ENCODE measurements at places on chromosomes 6 and 20.

DNA sequence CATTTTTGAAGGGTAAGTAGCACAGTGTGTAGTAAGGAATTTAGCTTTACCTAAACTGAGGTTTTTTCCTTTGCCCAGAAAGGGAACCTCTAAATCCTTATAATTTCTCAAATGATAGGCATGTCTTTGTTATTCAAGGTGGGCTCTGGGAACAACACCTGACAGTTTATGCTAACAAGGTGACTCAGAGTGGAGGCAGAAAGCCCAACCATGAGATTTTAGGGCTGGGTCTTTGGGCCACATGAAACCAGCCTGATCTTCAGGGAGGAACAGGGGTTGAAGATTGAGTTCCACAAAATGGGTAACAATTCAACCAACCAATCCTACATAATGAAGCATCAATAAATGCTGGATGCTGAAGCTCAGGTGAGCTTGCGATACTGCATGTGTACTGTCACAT is 46.6 kb downstream of the PRSS35 start:
- DNase-seq, result no peak

GRCh38 chr20:25984933-25985332 is 288.3 kb upstream of the ZNF337 start:
- no peak for DNase-seq

GRCh38 chr6:36267731-36268477 is 2.0 kb upstream of the PNPLA1 start:
- no peak for DNase-seq

DNA sequence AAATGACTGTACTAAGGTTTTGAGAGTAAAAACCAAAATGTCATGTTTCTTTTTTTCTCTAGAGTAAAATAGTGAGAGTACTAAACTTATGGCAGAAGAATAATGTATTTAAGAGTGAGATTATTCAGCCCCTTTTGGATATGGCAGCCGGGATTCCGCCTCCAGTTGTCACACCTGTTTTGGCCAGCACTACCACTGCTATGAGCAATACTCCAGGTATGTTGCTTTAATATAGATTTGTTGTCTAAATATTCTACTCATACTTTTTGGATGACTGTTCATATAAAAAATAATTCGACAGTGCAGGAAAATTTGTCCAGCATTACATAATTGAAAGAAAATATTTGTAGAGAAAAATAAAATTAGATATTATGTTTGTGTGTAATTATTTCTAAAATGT is 59.5 kb downstream of the SCAF8 start:
- no peak for DNase-seq

GRCh38 chr6:63245909-63246308 is 34.6 kb downstream of the FKBP1C start:
- DNase-seq, result no peak

DNA sequence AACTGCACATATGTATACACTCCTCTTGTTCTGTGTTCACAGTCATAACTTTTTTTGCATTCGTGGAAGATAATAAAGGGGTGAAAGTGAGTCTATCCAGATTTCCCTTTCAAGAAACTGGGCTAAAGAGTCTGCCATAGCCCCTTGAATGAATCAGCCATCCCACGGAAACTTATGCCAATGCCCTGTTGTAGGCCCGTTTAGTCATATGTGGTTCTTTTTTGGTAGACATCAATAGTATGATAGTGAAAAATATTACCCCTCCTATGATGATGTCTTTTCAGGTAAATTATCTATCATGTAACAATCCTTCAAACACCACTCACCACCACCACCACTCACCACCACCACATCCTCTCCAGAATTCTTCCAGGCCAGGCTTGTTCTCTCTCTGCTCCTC is 99.9 kb upstream of the MYLIP start:
- no peak for DNase-seq

DNA sequence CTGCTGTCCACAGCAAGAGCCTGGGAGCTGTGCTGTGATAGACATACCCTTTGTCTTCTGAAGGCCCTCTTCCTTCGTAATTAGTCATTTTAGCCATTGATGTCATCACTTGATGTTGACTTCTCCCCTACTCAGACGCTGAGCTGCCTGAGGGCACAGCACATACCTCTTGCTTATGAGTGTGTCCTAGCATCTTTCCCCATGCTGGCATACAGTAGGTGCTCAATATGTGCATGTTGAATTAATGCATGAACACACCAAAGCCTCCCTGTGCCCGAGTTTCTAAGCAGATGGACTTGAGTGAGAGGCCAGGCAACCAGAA is 35.8 kb upstream of the FAM83D start:
- DNase-seq, result no peak

- DNase-seq, result no peak
Observed at GRCh38 chr20:10668677-10669368, 5.0 kb downstream of the JAG1 start.

GRCh38 chr20:47273591-47274235 is 82.8 kb downstream of the ZMYND8 start:
- DNase-seq, result no peak

DNA sequence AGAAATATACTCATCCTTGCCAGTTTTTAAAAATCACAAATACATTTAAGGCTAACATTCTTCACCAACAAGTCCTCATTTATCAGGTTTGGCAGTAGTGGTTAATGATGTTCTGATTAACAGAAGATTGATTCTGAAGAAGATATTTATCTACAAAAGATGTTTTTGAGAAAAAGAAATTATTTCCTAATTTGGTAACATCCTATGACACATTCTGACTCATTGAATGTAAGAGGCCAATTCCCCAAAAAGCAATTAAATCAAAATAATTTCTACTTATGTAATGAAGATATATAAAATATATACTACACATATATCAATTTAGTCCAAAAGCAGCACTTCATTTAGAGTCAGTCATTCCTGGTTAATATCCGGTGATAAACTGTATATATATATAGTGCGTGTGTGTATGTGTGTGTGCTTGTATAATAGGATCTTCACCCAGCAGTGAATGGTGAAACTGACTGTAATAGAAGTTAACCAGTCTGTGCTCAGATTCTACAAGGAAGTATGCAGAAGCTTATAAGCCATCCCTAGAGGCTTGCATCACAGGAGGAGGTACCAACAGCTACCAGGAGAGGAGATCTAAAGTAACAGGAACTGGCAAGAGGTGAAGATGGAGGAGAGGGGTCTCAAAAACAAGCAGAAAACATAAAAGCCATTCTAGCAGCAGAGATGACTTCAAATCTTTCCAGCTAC is 82.9 kb upstream of the MARCKS start:
- DNase-seq, result no peak

DNA sequence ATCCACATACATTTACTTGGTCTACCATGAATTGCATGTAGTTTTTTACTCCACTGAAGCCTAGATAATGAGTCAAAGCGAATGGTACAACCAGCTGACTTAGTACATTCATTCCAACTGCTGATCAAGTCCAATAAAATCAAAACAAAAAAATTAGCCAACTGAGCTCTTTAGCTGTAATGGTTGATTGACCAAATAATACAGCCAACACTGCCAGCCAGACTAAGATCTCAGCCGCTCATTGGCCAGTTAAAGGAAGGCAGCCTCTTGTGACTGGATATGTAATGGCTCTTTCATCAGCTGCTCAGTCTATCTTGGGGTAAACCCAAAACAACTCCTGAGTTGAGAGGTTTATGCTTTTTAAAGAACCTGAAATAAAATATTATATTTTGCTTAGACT is 204.3 kb upstream of the RSPO3 start:
- DNase-seq, result no peak

GRCh38 chr6:96777113-96777512 is 60.2 kb downstream of the GPR63 start:
- DNase-seq, result no peak

- DNase-seq, result no peak
Observed at GRCh38 chr6:115001731-115002350, 659.0 kb upstream of the HS3ST5 start.

- no peak for DNase-seq
Observed at GRCh38 chr20:52168116-52168515, 23.5 kb downstream of the ZFP64 start.

- no peak for DNase-seq
Observed at GRCh38 chr6:7721649-7722048, 4.2 kb upstream of the BMP6 start.

- DNase-seq, result no peak
Observed at GRCh38 chr6:124355146-124355545, 551.5 kb downstream of the NKAIN2 start.

DNA sequence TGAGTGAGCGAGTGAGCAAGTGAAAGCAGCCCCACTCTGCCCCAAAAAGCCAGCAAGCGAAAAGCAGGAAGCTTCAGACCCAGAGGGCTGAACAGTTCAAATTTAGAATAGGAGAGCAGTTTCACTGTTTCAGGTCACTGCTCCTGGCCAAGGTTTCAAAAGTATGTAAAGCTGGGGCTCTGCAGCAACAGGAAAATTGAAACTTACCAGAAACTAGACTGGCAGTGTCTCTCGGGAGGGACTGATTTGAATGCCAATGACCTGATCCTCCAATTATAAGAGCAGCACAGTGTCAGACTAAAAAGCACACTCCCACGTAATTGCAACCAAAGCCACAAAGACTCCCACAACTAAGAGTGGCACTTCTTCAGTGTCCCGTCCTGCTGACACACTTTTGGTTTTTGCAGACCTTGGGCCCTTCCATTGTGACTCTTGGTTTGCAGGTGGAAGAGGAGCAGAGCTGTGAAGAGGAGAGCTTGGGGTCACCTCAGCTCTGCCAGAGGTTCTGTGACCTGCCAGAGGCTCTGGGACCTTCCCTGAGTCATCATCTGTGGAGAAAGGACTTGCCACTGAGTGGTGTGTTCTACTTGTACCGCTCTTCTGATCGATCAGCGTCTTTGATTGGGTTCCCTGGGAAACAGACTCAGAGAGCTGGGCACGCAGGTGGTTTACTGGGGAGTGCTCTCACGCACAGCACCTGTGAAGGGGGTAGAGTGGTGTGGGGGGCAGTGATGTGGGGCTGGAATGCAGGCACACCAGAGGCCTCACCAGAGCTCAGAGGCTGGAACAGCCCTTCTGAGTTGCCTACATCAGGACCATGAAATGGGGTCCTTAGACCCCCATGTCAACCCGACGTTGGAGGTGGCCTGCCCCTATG is 52.7 kb upstream of the PTGIS start:
- DNase-seq, result no peak

GRCh38 chr6:7222197-7222596 is 90.8 kb downstream of the SSR1 start:
- no peak for DNase-seq

DNA sequence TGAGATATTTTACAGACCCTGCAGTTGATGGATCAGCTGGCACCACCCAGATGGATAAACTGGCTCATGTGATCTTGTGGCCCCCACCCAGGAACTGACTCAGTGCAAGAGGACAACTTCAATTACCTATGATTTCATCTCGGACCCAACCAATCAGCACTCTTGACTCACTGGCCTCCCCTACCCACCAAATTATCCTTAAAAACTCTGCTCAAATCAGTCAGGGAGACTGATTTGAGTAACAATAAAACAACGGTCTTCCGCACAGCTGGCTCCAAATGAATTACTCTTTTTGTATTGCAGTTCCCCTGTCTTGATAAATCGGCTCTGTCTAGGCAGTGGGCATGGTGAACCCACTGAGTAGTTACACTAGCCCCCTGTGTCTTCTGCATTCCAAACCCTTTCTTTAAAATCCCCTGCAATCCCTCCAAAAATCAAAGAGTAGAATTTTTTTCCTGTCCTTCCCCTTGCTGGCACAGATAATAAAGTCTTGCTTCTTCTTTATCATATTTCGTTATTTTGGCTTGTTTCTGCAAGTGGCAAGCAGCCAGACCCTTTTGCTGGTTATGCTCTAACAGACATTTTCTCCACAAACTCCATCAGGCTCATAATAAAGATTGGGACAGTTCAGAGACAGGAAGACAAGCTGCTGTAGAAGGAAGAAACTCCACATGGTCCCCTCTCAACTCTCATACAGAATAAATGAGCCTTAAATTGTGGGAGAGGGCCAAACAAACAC is 48.3 kb downstream of the OR2B6 start:
- DNase-seq, result no peak

- no peak for DNase-seq
Observed at GRCh38 chr20:37308086-37309050, 18.9 kb downstream of the MANBAL start.

DNA sequence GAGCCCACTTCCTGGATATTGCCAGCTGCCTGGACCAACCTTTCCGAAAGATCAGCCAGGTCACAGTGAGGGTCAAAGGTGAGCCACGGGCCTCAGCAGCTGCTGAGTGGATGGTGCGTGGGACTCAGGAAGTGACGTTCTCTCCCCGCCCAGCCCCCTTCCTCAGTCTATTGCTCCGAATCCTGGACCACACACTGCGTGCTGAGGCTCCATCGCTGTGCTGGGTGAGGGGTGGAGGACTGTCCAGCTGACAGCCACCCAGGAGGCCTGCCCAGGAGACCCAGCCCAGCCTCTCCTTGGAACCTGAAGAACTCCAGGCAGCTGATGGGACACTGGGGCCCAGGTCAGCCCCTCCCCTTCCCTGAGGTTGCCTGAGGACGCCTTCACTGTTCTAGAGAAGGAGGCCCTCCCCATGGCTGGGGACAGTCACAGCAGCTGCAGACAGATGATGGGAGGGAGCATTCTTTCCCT is 94.4 kb upstream of the CD93 start:
- DNase-seq, result no peak

DNA sequence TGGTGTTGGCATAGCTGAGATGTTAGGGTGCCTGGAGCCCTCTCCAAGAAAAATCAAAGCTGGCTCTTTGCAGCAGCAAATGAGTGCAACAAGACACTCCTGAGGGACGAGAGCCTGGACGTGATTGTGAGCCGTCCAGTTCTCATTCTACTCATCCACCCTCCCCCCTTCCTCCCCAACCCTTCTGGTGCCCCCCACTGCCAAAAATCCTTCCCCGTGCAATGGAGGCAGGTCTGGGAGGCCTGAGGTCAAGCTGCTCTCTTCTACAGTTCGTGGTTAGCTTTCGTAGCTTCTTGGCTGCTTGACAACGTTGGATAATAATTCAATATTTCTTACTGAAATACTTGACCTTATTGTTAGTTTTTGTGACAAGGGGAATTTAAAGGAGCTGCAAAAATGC is 185.3 kb upstream of the SUPT3H start:
- no peak for DNase-seq

DNA sequence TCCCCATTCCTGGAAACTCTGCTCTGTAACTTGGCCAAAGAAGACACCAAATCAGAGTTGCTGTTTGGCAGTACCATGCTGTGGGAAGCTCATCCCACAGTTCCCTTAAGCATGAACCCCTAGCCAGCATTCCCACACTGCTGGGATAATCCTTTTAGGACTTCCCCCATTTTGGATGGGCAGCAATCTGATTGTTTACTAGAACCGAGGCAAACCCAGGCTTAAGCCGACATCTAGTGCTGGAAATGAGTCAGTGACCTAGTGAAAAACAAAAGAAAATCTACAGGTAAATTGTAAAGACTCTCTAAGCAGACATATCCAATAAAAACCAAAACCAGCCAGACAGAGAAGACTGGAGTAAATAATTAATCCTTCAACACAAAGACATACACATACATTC is 5.2 kb downstream of the DNAH8 start:
- DNase-seq, result no peak

GRCh38 chr6:168607272-168608112 is 166.5 kb downstream of the SMOC2 start:
- no peak for DNase-seq

- DNase-seq, result no peak
Observed at GRCh38 chr6:147223736-147224135, 19.5 kb downstream of the STXBP5 start.

Measured in NCI-H446 treated with DMSO at 0.1 percent for 48 hours (cell line).